Left cardiac atrium (tissue), 4 donors: ENCODE measurements at places on chromosomes 5 and 9.

- DNase-seq, result no peak
Observed at GRCh38 chr5:59231221-59231931, 648.5 kb downstream of the RAB3C start.

- DNase-seq, result no peak
Observed at GRCh38 chr9:122785269-122785668, 3.5 kb upstream of the OR5C1 start.

DNA sequence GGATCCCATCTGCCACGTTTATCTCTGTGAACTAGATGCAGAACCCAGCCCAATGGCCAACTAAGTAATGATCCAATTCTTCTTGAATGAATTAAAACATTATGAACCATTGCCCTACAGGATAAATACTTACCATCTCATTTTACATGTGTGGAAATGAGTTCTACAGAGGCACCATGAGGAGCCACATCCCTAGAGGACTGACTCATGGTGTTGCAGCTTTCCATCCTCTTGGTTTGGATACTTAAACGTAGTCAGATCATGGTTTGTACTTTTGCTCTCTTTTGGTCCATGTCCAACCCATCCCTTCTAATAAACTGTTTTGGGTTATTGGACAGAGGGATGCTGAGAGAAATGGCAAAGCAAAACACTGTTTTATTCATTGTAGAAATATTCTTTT, 484.8 kb downstream of the EBF1 start:
- DNase-seq, result no peak

- DNase-seq, result peak; percentile 70
Observed at GRCh38 chr5:137142764-137143605, 356.1 kb downstream of the SPOCK1 start.

GRCh38 chr5:168844016-168844921, 265.1 kb upstream of the PANK3 start:
- DNase-seq, result no peak

DNA sequence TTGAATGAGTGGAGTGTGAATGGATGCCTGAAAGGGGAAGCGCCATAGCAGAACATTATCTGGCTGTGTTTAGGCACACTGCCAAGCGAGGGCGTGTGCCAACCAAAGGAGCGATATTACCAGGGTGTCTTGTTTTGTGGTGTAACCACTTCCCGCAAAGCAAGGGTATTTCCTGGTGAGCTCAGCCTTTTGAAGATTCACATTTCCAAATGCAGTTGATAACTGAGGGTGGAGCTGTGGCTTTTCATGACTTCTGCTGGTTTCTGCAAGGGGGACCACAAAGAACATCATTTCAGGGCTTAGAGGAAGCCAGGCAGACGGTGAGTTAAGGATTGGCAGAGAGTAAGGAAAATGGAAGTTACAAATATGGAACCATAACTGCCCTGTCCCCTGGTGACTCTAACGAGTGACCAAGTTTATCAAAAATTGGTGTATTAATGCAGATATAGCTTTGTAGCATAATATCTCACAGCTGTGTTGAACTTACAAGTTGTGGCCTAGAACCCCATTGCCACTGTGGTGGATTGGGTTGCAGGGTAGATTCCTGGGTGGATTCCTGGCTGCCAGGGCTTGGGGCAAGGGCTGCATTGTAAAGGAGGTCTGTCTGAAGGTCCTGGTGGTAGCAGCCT, 71.4 kb downstream of the RALGPS1 start:
- DNase-seq, result peak; percentile 79

GRCh38 chr9:105950894-105951293, 256.6 kb downstream of the TMEM38B start:
- no peak for DNase-seq

- DNase-seq, result no peak
Observed at GRCh38 chr5:135534609-135535419, 950 bp downstream of the NEUROG1 start.

GRCh38 chr5:165328846-165329245, 1823.4 kb downstream of the MAT2B start:
- DNase-seq, result no peak

- no peak for DNase-seq
Observed at GRCh38 chr5:57779383-57780223, 297.0 kb upstream of the ACTBL2 start.

DNA sequence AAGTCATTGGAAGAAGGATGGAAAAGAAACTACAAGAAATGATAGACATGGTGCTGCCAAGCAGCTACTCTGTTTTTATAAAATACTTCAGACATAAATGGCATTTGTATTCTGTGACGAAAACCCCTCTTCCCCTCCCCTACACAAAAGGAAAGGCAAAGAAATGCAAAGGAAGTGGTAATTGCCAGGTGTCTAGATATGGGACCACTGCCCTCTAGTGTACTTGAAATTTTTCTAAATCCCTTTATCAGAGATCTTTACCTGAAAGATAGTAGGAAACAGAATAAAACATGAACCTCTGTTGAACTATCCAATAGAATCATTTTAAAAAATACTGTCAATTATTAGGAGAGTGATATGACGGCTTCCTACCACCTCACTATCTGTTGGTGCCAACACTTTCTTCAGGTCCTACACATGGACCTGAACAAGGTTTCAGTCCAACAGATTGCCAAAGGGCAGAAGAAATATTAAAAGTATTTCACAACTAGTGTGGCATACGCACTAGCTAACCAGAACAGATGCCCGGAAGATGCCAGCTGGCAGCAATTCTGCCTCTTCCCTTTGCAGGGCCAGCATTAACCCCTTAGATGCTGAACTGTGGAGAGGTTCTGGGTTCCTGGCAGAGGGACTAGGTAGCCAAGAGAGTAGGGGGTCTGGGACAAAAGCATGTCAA, 104.1 kb downstream of the TSSK1B start:
- DNase-seq, result peak; percentile 64

DNA sequence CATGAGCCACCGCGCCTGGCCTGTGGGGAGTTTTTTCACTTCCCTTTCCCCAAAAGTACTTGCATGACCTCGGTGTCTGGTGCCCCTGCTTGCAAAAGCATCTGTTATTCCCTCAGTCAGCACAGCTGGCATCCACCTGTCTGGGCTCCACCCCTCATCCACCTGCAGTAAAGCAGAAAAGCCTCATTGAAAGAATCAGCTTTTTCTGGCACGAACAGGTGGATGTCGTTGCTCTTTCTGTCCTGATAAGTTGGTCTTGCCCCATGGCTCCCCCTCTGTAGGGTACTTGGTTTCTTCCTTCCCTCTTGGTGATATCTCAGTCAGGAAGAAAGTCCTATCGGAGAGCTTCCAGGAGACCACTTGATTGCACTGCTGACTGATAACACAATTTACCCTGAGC, 37.4 kb downstream of the WWC1 start:
- no peak for DNase-seq

- DNase-seq, result peak; percentile 93
Observed at GRCh38 chr5:145834917-145835847, at the start of gene PRELID2. TSS of gene PRELID2 (minus strand) at chr5:145835342. CDS start at chr5:145835251, 91 bp downstream.

- DNase-seq, result peak; percentile 50
Observed at GRCh38 chr9:107624234-107624948, 134.8 kb upstream of the KLF4 start.

DNA sequence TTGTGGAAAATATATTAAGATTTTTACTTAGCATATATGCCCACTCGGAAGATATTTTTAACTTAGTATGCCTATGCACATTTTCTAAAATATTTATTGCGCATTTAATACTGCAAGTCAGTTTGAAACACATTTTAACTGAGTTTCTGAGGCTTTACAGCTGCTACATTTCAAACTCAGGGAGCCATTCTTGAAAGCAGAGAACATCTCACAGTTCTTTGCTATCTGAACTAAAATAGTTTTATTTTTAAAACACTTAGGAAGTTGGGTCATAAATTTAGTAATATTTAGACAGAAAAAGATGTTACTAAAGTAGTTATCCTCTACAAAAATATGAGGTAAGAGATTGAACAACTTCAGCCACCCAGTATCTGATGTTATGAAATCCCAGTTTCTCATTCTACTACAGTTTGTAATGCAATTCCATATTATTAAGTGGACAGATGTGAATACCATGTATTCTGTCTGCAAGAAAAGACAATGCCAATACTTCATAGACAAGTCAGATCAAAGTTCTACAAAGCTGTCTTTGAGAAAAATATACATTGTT, 409.9 kb upstream of the EDIL3 start:
- no peak for DNase-seq

DNA sequence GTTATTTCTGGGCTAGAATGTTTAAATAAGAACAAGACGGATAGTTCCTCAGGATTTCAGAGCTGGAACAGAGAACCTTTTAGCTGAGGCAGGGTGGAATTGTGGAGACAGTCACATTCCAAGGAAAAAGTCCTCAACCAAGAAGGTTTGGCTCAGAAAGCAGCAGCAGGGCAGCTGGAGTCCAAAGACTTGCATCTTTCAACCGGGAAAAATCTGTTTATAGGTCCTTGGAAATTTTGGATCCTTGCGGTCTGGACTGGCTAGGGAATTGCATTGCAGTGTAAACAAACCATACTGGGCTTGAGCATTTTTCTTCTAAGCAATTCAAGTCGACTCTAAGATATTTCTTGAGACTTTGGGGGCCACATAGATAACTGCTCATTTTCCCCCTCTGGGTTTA, 40.8 kb upstream of the HMHB1 start:
- DNase-seq, result no peak

GRCh38 chr5:119080936-119081335, 10.0 kb downstream of the DMXL1 start:
- DNase-seq, result no peak

- no peak for DNase-seq
Observed at GRCh38 chr5:81081461-81081835, 121.3 kb downstream of the RASGRF2 start.

DNA sequence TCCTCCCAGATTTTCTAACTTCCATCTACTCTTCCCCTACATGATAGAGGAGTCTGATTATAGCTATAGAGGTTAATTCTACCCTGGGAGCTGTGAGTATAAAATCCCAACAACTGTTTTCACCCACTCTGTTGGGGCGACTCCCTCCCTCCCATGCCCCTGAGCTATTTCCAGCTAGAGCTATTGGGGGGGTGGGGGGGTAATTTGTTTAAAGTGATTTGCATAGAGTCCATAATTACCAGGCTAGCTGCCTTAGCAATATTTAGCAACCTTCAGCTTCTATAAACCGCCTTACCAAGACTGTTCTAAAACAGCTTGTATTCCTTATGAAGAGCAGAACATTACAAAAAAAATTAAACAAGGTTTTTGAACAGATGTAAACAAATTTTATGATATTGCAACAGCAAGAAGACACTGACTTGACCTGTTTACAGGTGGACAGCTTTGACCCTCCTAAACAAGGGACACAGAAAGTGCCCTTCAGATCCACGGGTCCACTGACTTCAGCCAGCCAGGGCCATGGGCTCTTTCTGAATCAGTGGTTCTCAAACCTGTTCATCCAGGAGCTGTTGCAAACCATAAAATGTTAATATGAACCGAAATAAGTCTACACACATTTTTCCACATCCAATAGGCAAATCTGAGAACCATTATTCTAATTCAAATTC, 98.2 kb downstream of the OTULIN start:
- DNase-seq, result no peak

DNA sequence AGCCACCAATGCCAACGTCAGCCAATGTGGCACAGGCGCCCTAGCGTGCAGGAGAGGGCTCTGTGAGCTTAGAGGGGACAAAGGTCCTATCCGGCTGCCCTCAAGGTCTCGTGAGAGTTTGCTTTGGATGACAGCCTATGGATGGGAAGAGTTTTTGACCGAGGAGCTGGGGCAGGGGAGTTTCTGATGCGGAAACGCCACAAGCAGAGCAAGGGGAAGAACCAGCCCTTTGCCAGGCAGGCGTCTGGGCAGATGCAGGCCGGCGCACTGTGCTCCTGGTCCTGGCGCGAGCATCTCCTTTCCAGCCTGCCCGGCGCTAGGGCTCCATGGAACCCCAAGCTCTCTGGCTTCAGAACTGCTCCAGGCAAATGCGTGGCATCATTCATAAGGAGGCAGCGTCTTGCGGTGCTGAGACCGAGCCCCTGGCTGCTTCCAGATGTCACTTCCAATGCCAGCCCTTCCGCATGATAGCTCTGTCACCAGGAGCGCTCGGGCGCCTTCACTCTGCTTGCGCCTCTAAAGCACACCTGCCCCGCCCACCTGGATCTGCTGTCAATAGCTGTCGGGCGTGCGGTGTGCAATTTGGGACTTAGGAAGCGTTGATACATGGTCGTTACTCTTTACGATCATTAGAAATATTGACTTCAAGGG, 374.9 kb upstream of the IRX1 start:
- DNase-seq, result no peak

DNA sequence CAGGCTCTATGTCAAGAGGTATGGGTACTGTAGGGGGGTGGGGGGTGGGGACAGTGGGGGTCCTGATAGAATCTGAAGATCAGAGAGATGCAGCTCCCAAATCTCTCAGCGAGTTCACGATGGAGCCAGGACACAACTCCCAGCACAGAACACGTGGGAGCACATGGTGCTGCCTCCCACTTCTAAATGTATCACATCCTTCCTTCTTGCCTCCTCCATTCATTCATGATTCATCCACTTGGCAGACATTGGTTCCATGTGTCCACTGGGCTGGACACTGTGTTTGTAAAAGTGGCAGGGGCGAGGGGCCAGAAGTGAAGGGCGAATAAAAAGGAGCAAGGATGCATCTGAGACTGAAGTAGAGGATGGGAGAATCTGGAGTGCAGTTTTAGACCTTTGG, 33.9 kb downstream of the SH3TC2 start:
- DNase-seq, result no peak

DNA sequence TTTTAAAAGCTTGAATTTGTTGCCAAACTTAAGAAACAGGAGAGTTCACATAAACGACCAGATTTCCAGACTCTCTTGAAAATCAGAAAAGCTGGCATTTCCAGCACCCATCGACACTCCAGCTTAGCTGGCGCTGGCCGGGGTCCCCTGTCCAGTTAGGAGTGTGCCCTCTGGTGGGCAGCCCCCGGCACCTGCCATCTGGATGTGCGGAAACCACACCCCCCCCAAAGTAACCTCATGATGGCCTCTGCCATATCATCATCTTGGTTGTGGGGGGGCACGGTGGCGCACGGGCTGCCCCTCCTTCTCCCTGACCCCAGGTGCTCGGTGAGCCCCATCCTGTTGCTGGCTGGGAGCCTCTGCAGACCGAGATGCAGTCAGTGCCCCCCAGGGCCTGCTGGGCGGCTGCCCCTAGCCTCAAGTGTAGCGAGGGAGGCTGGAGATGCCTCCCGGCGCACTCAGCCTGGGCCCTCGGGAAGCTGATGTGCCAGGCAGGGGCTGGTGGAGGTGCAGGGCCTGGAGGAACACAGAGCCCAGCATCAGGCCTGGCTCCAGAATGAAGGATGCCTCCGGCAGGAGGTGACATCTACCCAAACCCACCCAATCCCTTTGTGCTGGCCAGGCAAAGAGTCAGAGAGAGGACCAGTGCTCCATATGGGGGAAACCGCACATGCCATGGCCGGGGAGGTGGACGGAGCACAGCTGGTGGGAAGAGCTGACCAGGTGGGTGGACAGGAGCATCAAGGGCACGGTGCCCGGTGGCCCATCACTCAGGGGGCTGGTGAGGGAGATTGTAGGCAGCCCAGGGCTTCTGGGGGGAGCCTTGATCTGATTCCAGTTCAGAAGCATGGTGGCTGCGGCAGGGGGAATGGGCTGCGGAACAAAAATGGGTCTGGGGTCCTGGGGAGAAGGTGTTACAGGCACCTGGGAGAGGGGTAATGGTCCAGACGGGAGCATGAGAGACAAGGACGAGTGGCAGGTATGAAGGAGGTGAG, 70.6 kb downstream of the ADAMTS2 start:
- DNase-seq, result peak; percentile 23

- no peak for DNase-seq
Observed at GRCh38 chr9:529731-530130, 311.8 kb upstream of the DMRT1 start.
